T-cell (primary cell): ENCODE measurements at places on chromosomes 1 and 21.
A peak's percentile ranks its signal among the peaks of the same experiment; 100 is the strongest.

DNA sequence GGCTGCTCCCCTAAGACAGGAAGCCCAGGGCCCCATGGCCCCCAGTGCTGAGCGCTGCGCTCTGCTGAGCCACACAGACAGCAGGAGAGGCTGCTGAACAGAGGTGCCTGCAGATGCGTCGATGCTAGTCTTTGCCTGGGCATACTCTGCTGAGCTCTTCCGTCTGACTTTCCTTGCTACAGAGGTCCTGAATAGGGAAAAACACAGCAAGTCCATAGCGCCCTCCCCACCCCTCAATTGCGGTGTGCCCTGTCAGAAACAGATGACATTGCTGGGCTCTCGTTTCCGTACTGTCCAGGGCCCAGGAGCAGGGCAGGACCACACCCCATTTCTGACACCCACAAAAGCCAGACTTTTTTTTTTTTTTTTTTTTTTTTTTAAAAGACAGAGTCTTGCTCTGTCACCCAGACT lies 252.5 kb downstream of the SDCCAG8 start:
- H3K4me3 ChIP-seq, result peak overlapping the region; percentile 19
- peak; percentile 63 for DNase-seq
- peaks cover 12% of the 10 kb centered on the region for H3K4me1 ChIP-seq
- H3K27ac ChIP-seq, result peak overlapping the region; percentile 53
- no peaks in the 10 kb centered on the region for H3K27me3 ChIP-seq
- no peaks in the 10 kb centered on the region for H3K36me3 ChIP-seq

DNA sequence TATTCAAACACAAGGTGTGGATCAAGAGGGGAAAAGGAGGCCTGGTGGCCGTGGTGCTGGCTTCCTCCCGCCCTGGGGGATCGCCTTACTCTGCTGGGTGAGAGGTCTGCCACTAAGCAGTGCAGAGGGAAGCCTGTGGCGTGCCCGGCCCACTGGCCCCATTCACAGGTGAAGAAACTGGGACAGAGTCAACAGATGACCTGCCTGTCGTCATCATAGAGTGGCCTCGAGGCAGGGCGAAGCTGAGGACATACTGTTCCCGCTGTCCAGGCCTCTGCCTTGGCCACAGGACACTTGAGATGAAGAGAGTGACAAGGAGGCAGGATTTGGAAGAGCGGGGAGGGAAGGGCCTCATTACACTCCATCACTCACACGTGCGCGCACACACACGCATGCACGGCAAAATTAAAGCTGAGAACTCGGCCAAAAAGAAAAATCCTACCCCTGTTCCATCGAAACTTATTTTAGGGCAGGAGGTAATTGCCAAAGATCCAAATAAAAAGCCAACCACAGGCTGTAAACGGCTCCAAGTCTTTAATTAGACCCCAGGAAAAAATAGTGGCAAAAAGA lies 50.5 kb downstream of the CASZ1 start:
- H3K4me1 ChIP-seq, result no peaks in the 10 kb centered on the region
- peaks cover 20% of the 10 kb centered on the region for H3K27me3 ChIP-seq
- H3K27ac ChIP-seq, result no peak overlapping the region
- no peak for DNase-seq

DNA sequence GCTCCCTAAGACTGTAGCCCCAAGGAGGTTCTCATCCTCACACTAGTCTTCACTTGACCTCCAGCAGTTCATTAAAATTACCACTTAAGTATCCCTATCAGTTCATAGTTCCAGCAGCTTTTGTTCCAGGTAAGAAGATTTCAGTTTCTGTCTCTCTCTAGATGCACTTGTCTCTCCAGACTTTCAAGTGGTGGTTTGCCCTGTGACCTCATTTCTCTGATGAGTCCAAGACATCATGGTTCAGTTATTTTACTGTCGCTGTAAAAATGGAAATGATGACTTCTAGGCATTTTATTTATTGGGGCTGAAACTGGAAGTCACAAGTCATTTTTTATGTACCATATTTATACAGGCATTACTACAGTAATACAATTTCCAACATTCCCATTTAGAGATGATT lies 17.9 kb upstream of the RGS18 start:
- no peak for DNase-seq
- H3K27ac ChIP-seq, result no peak overlapping the region
- H3K27me3 ChIP-seq, result no peaks in the 10 kb centered on the region

DNA sequence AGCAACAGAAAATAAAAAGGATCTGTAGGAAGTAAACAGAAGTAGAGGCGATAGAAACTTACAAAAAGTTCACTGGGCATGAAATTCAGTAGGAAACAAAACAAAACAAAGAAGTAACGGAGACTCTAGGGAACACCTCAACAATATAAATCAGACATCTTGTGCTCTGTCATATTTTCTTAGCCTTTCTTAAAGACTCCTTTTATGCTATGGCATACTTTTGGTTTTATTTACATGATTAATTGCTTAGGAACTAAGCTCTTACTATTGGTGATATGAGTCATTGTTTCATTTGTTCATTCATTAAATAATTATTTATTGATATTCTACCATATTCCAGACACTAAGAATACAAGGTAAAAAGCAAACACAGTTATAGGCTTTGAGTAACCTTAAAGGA lies 126.6 kb downstream of the KCNT2 start:
- H3K4me3 ChIP-seq, result no peak overlapping the region
- no peak overlapping the region for H3K27ac ChIP-seq
- H3K4me1 ChIP-seq, result no peaks in the 10 kb centered on the region
- no peaks in the 10 kb centered on the region for H3K36me3 ChIP-seq
- no peaks in the 10 kb centered on the region for H3K27me3 ChIP-seq

DNA sequence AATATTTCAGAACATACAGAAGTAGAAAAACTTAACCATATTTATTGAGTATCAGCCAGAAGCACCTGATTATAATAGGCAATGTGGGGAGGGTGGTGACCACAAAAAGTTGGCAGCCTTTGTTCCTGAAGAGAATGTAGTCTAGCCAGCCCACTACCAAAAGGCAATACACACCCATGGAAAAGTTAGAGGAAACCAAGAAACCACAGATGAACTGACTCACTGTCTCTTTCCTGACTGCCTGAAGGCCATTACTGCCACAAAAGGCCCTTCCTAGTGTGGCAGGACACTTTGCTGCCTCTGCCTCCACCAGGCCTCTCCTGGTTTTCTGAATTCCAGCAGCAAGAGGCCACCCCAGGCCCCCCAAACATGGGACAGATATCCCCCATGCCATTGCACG lies 14.6 kb upstream of the PROX1 start:
- no peaks in the 10 kb centered on the region for H3K36me3 ChIP-seq
- no peak overlapping the region for H3K27ac ChIP-seq
- no peaks in the 10 kb centered on the region for H3K4me1 ChIP-seq
- H3K4me3 ChIP-seq, result no peak overlapping the region
- H3K27me3 ChIP-seq, result peaks cover 10% of the 10 kb centered on the region

GRCh38 chr1:81545734-81546133 lies 255.0 kb upstream of the ADGRL2 start:
- no peaks in the 10 kb centered on the region for H3K36me3 ChIP-seq
- H3K27ac ChIP-seq, result no peak overlapping the region
- no peaks in the 10 kb centered on the region for H3K27me3 ChIP-seq
- DNase-seq, result no peak
- no peaks in the 10 kb centered on the region for H3K4me1 ChIP-seq

GRCh38 chr1:39872698-39873097 lies 10.6 kb downstream of the TRIT1 start:
- H3K4me3 ChIP-seq, result no peak overlapping the region
- H3K27me3 ChIP-seq, result no peaks in the 10 kb centered on the region

DNA sequence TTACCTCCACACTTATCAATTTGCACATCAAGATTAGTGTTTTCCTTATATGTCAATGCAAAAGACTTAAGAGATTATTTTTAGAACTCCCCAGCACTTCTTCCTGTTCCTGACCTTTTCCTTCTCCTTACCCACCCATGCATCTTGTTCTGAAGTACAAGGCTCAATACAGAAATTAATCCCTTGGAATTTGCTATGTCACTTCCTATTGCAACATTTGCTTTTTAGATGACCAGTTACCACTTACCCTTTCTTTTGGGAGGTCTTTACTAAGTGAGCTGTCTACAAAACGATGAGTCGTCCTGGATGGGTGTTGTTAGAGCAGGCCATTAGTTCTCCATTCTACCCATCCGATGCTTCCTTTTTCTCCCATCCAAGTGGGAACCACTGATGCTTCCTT lies 221.2 kb downstream of the FMN2 start:
- no peaks in the 10 kb centered on the region for H3K4me1 ChIP-seq
- H3K36me3 ChIP-seq, result no peaks in the 10 kb centered on the region
- DNase-seq, result no peak
- H3K4me3 ChIP-seq, result no peak overlapping the region
- no peak overlapping the region for H3K27ac ChIP-seq

GRCh38 chr21:42028766-42029425 lies 18.7 kb upstream of the ZBTB21 start:
- H3K27me3 ChIP-seq, result no peaks in the 10 kb centered on the region
- no peak for DNase-seq
- H3K27ac ChIP-seq, result no peak overlapping the region
- H3K36me3 ChIP-seq, result no peaks in the 10 kb centered on the region
- no peaks in the 10 kb centered on the region for H3K4me1 ChIP-seq

DNA sequence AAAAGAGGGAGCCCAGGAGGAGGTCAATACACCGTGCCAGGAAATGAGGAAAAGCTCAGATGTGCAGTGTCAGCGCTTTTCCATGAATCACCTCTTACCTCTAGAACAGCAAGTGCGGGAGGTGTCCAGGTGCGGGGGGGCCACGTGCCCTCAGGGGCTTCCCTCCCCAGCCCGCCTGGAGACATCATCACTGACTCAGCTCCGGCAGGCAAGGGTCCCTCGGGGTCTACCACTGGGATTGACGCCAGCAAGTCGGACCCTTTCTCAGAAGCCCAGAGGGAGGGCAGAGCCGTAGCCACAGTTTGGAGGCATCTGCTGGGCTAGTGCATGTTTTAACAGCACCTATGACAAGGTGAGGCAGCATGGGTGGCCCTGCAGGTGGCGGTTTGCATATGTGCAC lies 67.4 kb upstream of the TRAPPC10 start:
- H3K27me3 ChIP-seq, result no peaks in the 10 kb centered on the region
- no peak for DNase-seq
- peaks cover 11% of the 10 kb centered on the region for H3K4me1 ChIP-seq
- no peak overlapping the region for H3K4me3 ChIP-seq
- H3K27ac ChIP-seq, result no peak overlapping the region

DNA sequence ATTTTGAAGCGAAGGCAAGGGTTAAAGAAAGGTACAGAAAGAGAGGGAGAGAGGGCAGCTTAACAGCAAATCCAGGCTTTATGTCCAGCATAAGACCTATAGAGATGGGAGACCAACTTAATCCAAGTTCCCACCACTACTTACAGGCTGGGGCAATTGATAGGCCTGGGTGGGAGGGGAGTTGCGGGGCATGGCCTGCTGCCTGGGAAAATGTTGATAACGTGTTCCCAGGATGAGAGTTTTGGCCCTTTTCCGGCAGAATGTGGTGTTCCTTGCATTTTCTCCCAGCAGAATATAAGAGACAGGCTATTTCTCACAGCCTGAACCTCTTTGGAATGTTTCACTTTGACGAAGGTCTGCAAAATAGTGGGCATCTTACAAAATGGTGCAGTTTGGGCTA lies 34.9 kb upstream of the PLA2G5 start:
- H3K27ac ChIP-seq, result no peak overlapping the region
- H3K27me3 ChIP-seq, result no peaks in the 10 kb centered on the region
- H3K36me3 ChIP-seq, result no peaks in the 10 kb centered on the region

DNA sequence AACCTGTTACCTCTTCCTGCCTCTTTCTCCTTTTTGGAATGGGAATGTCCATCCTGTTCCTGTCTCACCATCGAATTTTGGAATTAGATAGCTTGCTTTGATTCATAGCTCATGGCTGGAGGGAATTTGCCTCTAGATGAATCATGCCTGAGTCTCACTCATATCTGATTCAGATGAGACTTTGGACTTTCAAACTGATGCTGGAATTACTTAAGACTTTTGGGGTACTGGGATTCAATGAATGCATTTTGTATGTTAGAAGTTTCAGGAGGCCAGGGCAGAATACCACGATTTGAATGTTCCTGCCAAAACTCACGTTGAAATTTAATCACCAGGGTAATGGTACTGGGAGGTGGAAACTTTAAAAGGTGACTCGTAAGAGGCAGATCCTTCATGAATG lies 132.4 kb downstream of the DSCAM start:
- H3K4me3 ChIP-seq, result no peak overlapping the region
- H3K27me3 ChIP-seq, result peaks cover 3% of the 10 kb centered on the region
- no peaks in the 10 kb centered on the region for H3K4me1 ChIP-seq
- no peaks in the 10 kb centered on the region for H3K36me3 ChIP-seq
- H3K27ac ChIP-seq, result no peak overlapping the region

- H3K27me3 ChIP-seq, result no peaks in the 10 kb centered on the region
- no peak for DNase-seq
- H3K36me3 ChIP-seq, result peaks cover 4% of the 10 kb centered on the region
These were observed 31.7 kb downstream of the RASSF5 start for GRCh38 chr1:206538901-206539640.

DNA sequence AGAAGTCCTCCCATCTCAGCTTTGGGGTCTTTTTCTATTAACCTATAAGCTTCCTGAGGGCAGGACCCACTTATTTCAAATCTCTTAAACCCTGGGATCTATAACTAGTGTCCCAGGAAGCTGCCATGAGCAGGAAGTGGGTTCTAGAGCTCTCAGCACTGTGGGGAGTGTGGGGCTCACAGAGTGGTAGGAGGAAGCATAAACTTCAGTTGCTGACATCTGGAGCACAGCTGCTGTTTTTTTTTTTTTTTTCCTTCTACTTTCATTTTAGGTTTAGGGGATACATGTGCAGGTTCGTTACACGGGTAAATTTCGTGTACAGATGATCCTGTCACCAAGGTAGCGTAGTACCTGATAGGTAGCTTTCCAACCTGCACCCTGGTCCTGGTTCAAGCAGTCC lies 59.3 kb downstream of the AK4 start:
- DNase-seq, result no peak
- H3K4me3 ChIP-seq, result no peak overlapping the region
- no peaks in the 10 kb centered on the region for H3K4me1 ChIP-seq
- no peak overlapping the region for H3K27ac ChIP-seq
- H3K36me3 ChIP-seq, result no peaks in the 10 kb centered on the region
- H3K27me3 ChIP-seq, result no peaks in the 10 kb centered on the region

DNA sequence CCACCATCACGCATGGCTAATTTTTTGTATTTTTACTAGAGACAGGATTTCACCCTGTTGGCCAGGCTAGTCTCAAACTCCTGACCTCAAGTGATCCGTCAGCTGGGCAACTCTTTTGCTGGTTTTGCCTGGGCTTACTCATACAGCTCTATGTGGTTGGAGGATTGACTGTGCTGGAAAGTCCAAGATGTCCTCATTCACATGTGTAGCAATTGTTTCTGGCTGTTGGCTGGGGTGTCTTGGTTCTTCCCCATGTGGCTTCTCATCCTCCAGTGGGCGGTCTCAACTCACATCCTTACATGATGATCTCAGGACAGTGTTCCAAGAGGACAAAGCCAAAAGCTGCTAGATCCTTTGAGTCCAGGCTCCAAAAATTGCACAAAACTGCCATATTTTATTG lies 53.3 kb downstream of the TEX35 start:
- no peak for DNase-seq
- no peak overlapping the region for H3K4me3 ChIP-seq
- peaks cover 5% of the 10 kb centered on the region for H3K27me3 ChIP-seq
- H3K4me1 ChIP-seq, result no peaks in the 10 kb centered on the region
- no peak overlapping the region for H3K27ac ChIP-seq

DNA sequence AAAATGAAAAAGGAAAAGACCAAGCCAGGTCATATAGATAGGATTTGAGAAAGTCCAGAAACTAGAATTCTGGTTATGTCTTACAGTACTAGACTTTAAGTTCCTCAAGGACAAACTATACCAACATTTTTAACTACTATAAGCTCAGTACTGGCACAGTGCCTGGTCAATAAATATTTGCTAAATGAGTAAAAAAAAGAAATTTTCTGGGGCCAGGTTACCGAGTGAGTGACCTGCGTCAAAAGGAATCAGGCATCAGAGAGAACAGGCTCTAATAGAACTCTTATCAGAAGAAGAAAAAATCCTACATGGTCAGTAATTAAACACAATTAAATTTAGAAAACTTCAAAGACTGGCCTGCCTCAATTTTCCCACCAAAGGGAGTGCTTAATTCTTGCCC lies 23.8 kb upstream of the YRDC start:
- H3K36me3 ChIP-seq, result peaks cover 65% of the 10 kb centered on the region
- no peak overlapping the region for H3K27ac ChIP-seq
- H3K4me1 ChIP-seq, result no peaks in the 10 kb centered on the region
- DNase-seq, result no peak
